Hippocampal formation (tissue), 2 donors: ENCODE measurements at places on chromosomes 6 and 20.

DNA sequence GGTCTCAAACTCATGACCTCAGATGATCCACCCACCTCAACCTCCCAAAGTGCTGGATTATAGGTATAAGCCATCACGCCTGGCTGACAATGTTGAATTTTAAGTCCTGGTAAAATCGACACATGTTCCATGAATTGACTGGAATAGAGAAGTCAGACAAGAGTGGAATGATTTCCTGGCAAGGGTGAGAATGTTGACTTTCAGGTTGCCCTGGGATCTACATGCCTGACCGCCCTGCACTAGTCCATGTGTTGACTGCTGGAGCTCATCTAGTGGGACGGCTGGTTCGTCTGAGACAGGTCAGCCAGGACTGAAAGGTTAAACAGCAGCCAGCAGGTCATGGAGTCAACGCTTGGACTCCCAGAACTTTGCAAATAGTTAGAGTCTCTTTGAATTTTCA, 88.8 kb downstream of the SASH1 start:
- DNase-seq = no peak

GRCh38 chr20:62911701-62912280, 14.5 kb downstream of the DIDO1 start:
- no peak for DNase-seq

GRCh38 chr6:39430446-39430845, 107.9 kb upstream of the KCNK16 start:
- DNase-seq = no peak

- no peak for DNase-seq
These were observed 1.7 kb downstream of the LOC128125822 start for GRCh38 chr6:63573899-63574553.

- DNase-seq = no peak
These were observed 133.5 kb downstream of the ARHGAP18 start for GRCh38 chr6:129576456-129576855.

DNA sequence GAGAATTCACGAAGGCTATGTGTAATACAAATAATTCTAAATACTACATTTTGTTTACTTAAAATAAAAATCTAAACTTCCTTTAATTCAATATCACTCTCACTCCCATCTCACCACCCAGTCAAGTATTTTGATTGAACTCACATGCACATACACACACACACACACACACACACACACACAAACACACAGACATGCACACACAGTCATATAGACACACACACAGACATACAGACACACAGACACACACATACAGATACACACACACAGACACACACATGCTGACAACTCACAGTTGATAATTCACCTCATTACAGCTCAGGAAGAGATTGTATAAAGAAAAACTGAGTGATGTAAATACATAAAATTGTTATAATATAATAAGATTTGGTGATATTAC, 559.8 kb upstream of the SLC35B3 start:
- no peak for DNase-seq

GRCh38 chr20:37346236-37346534, 245 bp downstream of the SRC start:
- DNase-seq = no peak

- no peak for DNase-seq
These were observed 86.4 kb upstream of the RIPOR2 start for GRCh38 chr6:25022140-25022553.

DNA sequence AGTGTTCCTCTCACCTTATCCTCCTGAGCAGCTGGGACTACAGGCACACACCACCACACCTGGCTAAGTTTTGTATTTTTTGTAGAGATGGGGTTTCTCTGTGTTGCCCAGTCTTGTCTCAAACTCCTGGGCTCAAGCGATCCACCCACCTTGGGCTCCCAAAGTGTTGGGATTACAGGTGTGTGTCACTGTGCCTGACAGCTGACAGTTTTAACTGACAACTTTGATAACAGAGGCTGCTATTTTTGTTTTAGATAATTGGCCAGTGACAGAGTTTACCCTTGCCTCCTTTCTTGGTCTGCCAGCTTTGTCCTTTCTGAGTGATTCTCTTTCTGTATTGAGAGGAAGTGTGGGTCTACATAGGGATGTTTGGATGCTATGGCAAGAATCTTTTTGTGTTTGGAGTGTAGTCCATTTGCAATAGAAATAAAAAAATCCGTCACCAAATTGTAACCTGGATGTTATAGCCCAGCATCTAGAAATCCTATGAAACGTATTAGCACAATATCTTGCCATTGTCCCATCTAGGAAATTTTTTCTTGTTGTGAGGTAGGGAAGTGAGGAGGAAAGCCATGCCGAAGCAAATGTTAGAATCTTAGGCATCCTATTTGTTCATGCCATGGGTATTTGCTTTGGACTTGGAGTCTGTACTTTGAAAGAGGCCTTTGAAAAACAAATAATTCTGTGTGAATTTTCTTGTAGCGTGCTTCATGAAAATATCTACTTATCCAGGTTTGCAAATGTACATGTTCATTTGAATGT, 80.8 kb downstream of the RNF144B start:
- DNase-seq = no peak

DNA sequence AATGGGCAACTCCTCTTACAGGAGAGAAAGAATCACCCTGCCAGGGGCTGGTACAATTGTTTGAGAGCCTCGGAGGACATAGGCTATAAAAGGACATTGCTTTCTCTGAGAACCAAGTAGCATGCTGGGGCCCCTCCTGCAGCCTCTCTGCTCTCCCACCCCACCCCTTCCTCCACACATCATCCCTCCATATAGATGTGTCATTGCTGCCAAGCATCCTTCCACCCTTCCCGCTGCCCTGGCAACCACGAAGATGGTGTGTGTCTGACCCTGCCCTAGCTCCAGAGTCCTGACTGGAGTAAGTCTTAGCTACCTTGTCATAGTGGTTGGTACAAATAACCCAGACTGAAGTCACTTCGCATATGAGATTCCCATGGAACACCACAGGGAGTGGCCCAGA, 129.7 kb downstream of the SNX5 start:
- no peak for DNase-seq

DNA sequence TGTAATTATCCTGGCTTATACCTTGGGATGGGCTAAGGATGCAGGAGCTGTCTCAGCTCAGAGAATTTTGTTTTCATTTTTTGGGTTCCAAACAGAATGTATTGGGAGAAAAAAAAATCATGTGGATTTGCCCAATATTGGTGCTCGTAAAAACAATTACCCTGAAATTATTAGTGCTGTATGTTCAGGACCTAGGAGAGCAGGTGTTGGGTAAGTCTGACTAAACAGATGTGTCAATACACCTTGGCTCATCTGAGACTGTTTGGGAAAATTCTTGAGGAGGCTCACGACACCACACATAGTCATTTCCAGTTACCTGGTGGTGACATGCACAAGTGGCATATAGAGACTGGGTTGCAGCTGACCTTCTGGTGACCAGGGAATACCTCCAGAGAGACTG, 802.1 kb upstream of the FLRT3 start:
- no peak for DNase-seq

DNA sequence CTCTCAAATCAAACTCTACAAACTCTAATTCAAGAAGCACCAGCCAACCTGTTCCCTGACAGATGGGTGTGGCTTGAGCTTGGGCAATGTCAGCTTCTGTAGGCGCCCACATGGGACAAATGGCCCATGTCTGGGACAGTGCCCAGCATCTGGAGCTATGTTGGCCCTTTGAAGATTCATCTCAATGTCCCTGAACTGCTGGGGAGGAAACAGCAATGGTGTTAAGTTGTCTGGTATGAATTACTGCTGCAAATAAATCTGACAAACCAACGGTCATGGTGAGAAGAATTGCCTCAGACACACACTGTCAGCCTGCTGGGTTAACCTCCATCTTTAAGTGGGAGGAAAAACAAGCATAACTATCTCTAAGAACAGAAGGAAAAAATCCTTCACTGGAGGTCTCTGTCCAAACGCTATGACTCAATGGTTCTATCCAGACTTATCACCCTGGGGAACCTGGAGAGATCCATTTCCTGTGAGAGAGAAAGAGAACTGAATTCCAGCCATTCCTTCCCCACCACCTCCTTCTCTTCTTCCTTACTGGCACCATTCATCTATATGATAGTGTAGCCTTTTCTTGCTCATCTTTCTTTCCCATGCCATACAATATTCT, 274.9 kb downstream of the CDH26 start:
- DNase-seq = no peak

GRCh38 chr20:51512645-51513044, 29.9 kb downstream of the NFATC2 start:
- DNase-seq = no peak

DNA sequence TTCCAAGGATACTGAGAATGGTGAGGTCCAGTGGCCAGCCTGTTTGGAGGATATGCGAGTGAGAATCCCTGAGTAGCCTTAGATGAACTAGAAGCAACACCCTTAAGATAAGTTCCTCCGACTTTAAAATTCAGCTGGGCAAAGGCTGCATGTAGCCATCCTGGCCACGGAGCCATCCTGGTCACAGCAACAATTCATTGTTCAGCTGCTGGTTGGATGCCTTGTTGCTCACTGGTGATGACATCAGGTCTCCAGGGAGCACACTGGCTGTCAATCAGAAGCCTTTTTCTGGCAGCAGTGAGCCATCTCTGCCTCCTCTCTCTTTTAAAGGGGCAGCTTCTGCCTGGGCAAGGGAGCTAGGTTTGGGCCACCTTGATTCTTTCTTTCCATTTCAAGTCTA, 22.4 kb upstream of the RIMS4 start:
- DNase-seq = no peak

GRCh38 chr20:17807651-17808050, 107.9 kb downstream of the BANF2 start:
- DNase-seq = no peak

- DNase-seq = no peak
These were observed 55.0 kb downstream of the BMP7 start for GRCh38 chr20:57211406-57211805.

- DNase-seq = no peak
These were observed 1.7 kb downstream of the SDCBP2 start for GRCh38 chr20:1327241-1327653.

DNA sequence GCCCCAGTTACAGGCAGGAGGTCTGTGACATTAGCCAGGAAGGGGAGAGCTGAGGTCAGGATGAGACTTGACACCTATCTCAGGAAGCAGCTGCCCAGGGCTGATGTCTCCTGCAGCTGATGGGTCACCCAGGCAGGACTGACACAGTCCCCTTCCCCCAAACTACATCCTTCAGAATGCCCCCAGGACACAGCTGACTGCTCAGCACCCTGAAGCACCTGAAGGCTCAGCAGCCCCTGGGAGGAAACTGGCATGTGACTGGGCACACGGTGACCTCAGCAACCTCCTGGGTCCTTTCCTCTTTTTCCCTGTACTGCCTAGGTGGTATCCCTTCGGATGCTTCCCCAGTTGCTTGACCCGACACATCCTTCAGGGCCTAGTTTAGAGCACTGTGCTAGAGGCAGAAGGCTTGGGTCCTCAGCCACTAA, 1.9 kb downstream of the SDC4 start:
- DNase-seq = no peak

DNA sequence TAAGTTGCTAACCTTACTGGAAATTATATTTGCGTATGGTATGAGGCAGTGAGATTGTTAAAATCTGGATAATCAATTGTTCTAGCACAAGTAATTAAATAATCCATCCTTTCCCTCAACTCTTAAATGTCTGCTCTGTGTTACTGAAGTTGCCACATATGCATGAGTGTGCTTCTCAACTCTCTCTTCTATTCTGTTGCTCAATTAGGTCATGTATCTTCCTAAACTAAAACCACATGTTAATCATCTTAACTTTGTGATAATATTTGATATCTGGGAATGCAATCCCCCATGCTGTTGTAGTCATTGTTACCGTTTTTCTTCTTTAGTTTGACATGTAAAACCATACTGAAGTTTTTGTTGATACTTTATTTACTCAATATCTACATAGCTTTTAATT, 63.5 kb upstream of the STMND1 start:
- no peak for DNase-seq

DNA sequence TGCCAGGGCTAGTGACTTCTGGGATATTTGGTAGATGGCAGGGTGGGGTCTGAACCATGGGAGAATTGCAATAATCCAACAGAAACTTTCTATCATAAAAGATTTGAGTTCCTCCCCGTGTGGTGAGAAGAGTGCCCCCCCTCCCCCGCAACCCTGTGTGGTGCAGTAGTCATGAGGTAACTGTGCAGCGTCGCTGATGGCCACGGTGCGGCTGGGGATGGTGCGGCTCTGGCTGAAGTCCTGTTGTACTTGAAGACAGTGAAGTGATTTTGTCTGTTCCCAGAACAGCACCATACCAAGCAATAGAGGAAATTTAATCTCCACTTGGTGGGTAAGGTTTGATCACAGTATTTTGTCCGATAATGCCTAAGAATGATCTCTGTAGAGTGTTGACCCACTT, 654.8 kb upstream of the POU3F2 start:
- no peak for DNase-seq

DNA sequence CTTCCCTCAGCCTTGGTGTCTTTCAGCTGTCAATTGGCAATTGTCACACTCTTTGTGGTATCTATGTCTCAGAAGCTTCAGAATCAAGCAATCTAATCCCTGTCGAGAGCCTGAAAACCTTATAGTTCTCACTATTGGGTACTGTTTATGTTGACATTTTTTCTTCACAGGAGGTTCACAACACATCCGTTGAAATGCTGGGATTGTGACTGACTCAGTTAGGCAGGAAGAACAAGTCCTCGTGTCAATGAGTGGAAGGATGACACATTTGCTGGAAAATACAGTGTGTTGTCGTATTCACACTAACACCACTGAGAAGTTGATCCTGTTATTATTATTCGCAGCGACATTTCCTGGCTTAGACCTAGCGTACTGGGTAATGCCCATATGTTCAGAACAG, 163.9 kb upstream of the CITED2 start:
- DNase-seq = no peak

GRCh38 chr6:3541006-3541585, 84.2 kb upstream of the SLC22A23 start:
- DNase-seq = no peak

GRCh38 chr6:81831274-81831673, 78.8 kb upstream of the TENT5A start:
- no peak for DNase-seq

- DNase-seq = no peak
These were observed 12.1 kb downstream of the ZDHHC14 start for GRCh38 chr6:157392927-157393668.

GRCh38 chr20:64065974-64066343, 3.0 kb downstream of the TCEA2 start:
- DNase-seq = no peak

GRCh38 chr6:138987080-138987642, 892 bp downstream of the REPS1 start:
- no peak for DNase-seq

- DNase-seq = no peak
These were observed 66.5 kb downstream of the DLGAP4 start for GRCh38 chr20:36372666-36373065.

GRCh38 chr6:148343047-148343782, 577 bp downstream of the SASH1 start:
- peak; percentile 36 for DNase-seq
